ENCODE measurements at places on chromosomes 16 and 17. TPM values are rescaled to one million over a fixed set of nuclear protein-coding genes. Genes with fewer than 3 reads are reported as not detected.

- no peak for DNase-seq
Observed at GRCh38 chr17:16875662-16876061, 96.3 kb downstream of the TNFRSF13B start.

- DNase-seq: no peak
Observed at GRCh38 chr16:50408001-50408561, 39.3 kb upstream of the BRD7 start.

DNA sequence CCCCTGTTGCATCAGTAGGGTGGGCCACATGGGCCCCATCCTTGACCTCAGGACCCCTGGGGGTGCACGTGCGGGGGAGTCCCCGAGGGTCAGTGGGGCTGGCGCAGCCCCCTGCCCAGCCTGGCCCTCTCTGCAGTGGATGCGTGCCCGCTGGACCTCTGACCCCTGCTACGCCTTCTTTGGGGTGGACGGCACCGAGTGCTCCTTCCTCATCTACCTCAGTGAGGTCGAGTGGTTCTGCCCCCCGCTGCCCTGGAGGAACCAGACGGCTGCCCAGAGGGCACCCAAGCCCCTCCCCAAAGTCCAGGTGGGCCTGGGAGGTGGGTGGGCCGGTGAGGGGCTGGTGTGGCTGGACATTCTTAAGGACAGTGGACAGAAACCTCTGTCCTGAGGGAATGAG lies 35.9 kb downstream of the MGAT5B start:
- no peak for DNase-seq

- DNase-seq: peak; percentile 89
Observed at GRCh38 chr16:88383401-88384221, 852 bp downstream of the ZNF469 start.

GRCh38 chr16:84650062-84650991 lies 2.0 kb downstream of the KLHL36 start:
- no peak for DNase-seq

Gene ESRP2
- total RNA-seq: 15.5 TPM

- peak; percentile 77 for DNase-seq
Observed at GRCh38 chr17:301681-302299, 50.8 kb downstream of the RPH3AL start.

DNA sequence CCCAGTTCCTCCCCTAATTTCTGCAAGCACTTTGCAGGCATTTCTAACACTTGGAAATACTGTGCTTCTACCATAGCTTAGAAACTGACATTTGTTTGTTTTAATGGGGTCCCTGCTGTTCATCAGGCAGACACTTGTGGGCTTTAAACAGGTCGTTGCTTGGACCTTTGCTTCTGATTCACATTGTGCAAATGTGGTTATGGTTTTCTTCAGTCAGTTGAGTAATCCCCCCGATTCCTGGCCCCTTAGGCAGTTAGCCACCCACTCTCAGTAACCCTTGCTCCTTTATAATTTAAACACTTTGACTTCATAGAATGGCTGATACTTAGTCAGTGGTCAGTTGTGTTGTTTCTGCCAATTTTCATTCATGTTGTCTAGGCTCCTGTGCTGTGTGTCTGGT lies 39.4 kb downstream of the SLC47A1 start:
- no peak for DNase-seq

- DNase-seq: no peak
Observed at GRCh38 chr17:64502021-64502420, 4.1 kb downstream of the DDX5 start.
